Panc1 (cell line): ENCODE measurements at places on chromosomes 11 and 22. TPM values are rescaled to one million over a fixed set of nuclear protein-coding genes. Genes with fewer than 3 reads are reported as not detected.

Gene SAA4
- total RNA-seq = not detected

DNA sequence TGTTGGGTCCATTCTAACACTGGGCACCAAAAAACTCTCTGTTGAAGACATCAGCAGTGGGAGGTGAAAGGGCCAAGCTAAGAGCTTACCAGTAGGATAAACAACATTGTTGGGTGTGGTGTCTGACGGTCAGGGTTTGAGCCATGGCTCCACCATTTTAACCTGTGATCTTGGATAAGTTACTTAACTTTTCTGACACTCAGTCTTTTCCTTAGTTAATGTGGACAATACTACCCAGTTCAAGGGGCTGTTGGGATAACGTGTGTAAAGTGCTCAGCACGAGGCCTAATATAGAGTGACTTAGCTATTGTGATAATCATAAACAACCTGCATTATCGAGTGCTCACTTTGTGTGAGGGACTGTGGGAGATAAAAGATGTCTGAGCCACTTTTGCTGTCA is 6.1 kb downstream of the UCP3 start:
- H3K27ac ChIP-seq = no peak overlapping the region
- no peaks in the 10 kb centered on the region for H3K4me1 ChIP-seq
- no peak overlapping the region for H3K4me3 ChIP-seq
- no peaks in the 10 kb centered on the region for H3K27me3 ChIP-seq
- DNase-seq = no peak

GRCh38 chr11:30758012-30758411 is 171.9 kb upstream of the MPPED2 start:
- no peaks in the 10 kb centered on the region for H3K36me3 ChIP-seq
- H3K4me3 ChIP-seq = no peak overlapping the region
- no peaks in the 10 kb centered on the region for H3K27me3 ChIP-seq
- H3K27ac ChIP-seq = no peak overlapping the region

DNA sequence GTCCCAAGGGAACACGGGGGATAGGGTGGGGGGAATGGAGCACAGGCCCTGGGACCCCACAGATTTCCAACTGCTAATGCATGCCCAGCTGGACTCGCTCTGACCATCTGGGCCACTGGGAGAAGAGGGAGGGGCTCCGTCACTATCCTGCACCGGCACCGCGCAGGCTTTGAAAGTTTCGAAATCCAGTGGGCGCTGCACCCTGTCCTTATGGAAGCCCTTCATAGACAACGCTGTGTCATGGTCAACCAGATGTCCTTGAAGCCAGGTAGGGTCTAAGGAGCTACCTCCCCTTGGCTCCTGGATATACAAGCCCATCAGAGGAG is 30.1 kb downstream of the LRRC10B start:
- H3K36me3 ChIP-seq = no peaks in the 10 kb centered on the region
- no peak overlapping the region for H3K4me3 ChIP-seq
- DNase-seq = no peak
- no peak overlapping the region for H3K27ac ChIP-seq
- no peaks in the 10 kb centered on the region for H3K4me1 ChIP-seq

GRCh38 chr11:83070731-83071566 is 748 bp downstream of the RAB30 start:
- H3K36me3 ChIP-seq = peaks cover 11% of the 10 kb centered on the region
- peak overlapping the region; percentile 98 for H3K27ac ChIP-seq
- H3K4me1 ChIP-seq = peaks cover 25% of the 10 kb centered on the region
- DNase-seq = no peak
- no peaks in the 10 kb centered on the region for H3K27me3 ChIP-seq

DNA sequence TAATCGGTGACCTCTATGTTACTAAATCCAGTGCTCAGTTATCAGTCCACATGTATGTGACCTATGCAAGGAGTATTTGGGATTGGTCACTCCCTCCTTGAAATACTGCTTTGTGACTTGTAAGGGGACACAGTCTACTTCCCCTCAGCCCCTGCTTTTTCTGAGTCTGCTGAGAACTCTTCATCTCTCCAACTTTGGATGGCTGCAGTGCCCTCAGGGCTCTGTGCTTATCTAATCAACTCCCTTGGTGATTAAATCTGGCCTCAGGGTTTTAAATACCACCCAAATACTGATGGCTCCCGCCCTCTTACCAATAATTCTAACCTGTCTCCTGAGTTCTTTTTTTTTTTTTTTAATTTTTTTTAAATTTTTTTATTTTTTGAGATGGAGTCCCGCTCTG is 40.2 kb downstream of the FAM118A start:
- DNase-seq = no peak
- H3K4me3 ChIP-seq = no peak overlapping the region
- no peaks in the 10 kb centered on the region for H3K36me3 ChIP-seq

GRCh38 chr11:30861064-30861463 is 274.9 kb upstream of the MPPED2 start:
- DNase-seq = no peak
- no peak overlapping the region for H3K4me3 ChIP-seq
- no peaks in the 10 kb centered on the region for H3K27me3 ChIP-seq
- no peaks in the 10 kb centered on the region for H3K4me1 ChIP-seq

DNA sequence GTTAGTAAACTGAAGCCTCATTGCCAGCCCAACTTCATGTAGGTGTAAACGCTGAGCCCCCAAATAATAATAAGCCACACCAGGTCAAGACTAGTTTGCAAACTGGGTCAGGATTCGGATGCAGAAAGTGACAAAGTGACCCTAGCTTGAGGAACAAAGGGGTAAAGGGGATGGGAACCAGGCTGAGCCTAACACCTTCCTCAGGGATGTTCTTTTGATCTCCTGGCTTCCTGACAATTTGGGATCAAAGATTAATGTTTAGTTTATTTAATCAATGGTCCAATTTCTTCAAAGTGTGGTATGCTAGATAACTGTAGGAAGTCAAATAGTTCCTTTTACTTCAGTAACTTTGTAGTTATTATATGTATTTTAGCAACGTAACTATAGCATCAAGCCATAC is 9.9 kb downstream of the GLYATL1 start:
- H3K27me3 ChIP-seq = no peaks in the 10 kb centered on the region; the same call in 1 of the 2 replicates
- H3K4me1 ChIP-seq = no peaks in the 10 kb centered on the region
- H3K36me3 ChIP-seq = no peaks in the 10 kb centered on the region

Gene MMP12
- total RNA-seq = not detected

GRCh38 chr11:78689585-78690153 is 115.0 kb upstream of the NARS2 start:
- DNase-seq = no peak
- H3K4me1 ChIP-seq = no peaks in the 10 kb centered on the region
- H3K27ac ChIP-seq = no peak overlapping the region

GRCh38 chr11:81707881-81708280 is 1025.8 kb downstream of the FAM181B start:
- H3K27ac ChIP-seq = no peak overlapping the region
- peak; percentile 2 for DNase-seq
- no peak overlapping the region for H3K4me3 ChIP-seq
- no peaks in the 10 kb centered on the region for H3K27me3 ChIP-seq
- H3K36me3 ChIP-seq = no peaks in the 10 kb centered on the region

- H3K27ac ChIP-seq = no peak overlapping the region
- peaks cover 45% of the 10 kb centered on the region for H3K27me3 ChIP-seq
- DNase-seq = no peak
- no peaks in the 10 kb centered on the region for H3K4me1 ChIP-seq
Observed at GRCh38 chr11:6647836-6648235, 7.8 kb downstream of the DCHS1 start.

Gene IGLL1
- total RNA-seq = not detected

Gene RCOR2
- 10.2 TPM for total RNA-seq

Gene GAL3ST1
- total RNA-seq = 1.1 TPM

DNA sequence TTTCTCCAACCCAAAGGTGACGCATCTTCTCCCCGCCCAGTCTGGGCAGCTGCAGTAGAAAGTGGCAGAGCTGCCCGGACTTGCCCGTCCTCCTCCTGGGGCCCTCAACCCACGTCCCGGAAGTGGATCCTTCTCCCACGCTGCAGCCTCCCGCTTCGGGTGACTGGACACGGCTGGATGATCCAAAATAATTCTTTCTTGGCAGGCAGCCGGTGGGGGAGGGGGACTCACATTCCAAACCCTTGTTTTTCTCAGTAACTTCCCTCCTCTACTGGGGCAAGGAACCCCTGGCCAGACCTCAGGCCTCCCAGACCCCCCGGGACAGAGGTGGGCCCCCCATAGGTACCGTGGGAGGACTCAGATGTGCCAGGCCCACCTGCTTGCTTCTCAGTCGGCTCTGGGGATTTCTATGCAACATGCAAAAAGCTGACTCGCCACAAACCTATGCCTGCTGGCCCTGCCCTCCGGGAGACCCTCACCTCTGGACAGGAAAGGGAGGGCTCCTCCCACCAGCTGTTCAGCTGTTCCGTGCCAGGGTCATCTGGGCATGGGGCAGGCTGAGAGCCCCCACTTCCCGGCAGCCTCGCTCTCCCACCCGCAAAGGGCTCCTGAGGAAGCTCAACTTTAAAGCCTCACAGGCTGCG is 1.4 kb downstream of the PLXNB2 start:
- peak overlapping the region; percentile 91 for H3K27ac ChIP-seq
- H3K4me3 ChIP-seq = peak overlapping the region; percentile 74
- H3K36me3 ChIP-seq = no peaks in the 10 kb centered on the region; the same call in 1 of the 2 replicates
- no peaks in the 10 kb centered on the region for H3K27me3 ChIP-seq
- peak; percentile 12 for DNase-seq
- peaks cover 64% of the 10 kb centered on the region for H3K4me1 ChIP-seq

Gene MALAT1
- total RNA-seq = 13,645 TPM
